ENCODE measurements at places on chromosomes 1 and 21.

GRCh38 chr1:208449951-208450350, 205.8 kb upstream of the PLXNA2 start:
- DNase-seq = no peak

- no peak for DNase-seq
Observed at GRCh38 chr21:32515874-32516273, 69.4 kb downstream of the TCP10L start.

- no peak for DNase-seq
Observed at GRCh38 chr1:5238351-5239130, 584.1 kb downstream of the AJAP1 start.

- DNase-seq = no peak
Observed at GRCh38 chr1:64527165-64527564, 57.2 kb downstream of the CACHD1 start.

DNA sequence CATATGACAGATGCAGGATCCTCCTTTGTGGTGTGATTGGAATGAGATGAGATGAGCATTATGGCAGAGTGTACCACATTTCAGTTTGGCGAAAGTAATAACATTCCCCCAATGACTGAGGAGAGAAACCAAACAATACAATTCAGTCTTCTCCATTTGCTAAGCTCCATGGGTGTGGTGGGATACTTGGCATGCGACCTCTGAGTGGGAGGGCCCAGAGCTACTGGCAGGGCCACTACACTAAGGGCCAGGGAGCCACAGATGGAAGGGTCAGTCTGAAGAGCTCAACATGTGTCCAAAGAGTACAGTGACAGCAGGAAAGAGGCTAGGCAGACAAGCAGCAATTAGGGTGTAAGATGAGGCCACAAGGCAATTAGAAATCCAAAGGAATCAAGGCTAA, 23.8 kb upstream of the PAXBP1 start:
- no peak for DNase-seq

GRCh38 chr21:42159560-42160110, 59.3 kb upstream of the ABCG1 start:
- no peak for DNase-seq

- DNase-seq = no peak
Observed at GRCh38 chr1:20486457-20487235, 636 bp upstream of the CAMK2N1 start.

DNA sequence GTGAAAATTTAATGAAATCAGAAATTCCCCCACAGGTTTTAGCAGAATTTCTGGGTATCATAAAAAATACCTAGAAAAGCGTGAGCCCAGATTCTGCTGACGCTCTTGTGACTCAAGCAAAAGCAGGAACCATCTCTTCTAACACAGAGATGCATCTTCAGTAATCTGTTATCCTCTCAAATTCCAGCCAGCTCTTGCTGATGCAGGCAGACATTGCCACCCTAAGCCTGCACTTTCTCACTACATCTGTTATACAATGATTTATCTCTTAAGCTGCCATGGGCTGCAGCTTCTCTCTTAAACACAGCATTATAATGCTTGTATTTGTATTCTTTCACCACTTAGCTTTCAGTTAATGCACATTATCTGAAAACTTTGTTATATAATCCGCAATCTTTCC, 113.0 kb upstream of the RGS1 start:
- no peak for DNase-seq

DNA sequence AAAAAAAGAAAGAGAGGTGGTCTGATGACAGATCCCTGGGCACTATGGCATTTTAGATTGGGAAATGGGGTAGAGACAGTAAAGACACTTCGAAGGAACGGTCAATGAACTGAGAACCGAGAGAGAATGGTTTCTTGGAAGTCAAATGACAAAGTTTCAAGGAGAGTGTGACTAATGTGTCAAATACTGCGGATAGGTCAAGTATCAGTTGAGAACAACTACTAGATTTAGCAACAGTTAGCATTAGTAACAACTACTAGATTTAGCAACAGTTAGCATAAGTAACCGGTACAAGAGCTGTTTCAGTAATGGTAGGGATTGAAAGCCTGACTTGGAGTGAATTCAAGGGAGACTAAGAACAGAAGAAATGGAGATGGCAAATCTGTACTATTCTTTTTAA, 35.0 kb downstream of the UROD start:
- DNase-seq = no peak

DNA sequence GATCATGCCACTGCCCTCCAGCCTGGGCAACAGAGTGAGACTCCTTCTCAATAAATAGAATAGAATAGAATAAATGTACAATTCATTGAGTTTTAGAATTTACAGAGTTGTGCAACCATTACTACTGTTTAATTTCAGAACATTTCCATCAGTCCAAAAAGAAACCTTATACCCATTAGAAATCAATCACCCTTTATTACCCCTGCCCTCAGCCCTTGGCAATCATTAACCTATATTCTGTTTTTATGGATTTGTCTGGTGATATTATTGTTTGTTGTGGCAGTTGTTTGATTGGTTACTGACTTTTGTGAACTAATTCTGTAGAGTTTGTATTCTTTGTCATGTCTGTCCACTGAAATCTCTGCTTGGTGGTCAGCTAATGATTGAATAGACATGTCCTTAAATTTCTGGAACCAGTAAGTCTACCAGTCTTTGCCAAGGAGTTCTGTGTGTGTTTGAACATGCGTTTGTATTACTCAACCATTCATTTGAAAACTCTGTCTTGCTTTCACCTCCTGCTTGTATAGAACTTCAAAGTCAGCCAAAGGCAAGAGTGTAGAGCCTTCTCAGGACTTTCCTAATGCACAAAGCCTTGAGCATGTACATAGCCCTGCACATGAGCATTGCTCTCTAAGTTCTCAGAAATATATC, 208.8 kb downstream of the GPR52 start:
- DNase-seq = no peak

GRCh38 chr1:231028682-231029081, 11.4 kb downstream of the FAM89A start:
- no peak for DNase-seq

- no peak for DNase-seq
Observed at GRCh38 chr1:241423541-241424479, 66.8 kb upstream of the RGS7 start.

- no peak for DNase-seq
Observed at GRCh38 chr1:110850627-110851026, 22.3 kb upstream of the CD53 start.

GRCh38 chr1:211017075-211017718, 116.8 kb downstream of the KCNH1 start:
- DNase-seq = no peak

- DNase-seq = no peak
Observed at GRCh38 chr1:156705321-156705917, at the start of gene CRABP2. Gene CRABP2 (minus strand): TSS chr1:156705583. CDS start chr1:156705446, 137 bp downstream.

DNA sequence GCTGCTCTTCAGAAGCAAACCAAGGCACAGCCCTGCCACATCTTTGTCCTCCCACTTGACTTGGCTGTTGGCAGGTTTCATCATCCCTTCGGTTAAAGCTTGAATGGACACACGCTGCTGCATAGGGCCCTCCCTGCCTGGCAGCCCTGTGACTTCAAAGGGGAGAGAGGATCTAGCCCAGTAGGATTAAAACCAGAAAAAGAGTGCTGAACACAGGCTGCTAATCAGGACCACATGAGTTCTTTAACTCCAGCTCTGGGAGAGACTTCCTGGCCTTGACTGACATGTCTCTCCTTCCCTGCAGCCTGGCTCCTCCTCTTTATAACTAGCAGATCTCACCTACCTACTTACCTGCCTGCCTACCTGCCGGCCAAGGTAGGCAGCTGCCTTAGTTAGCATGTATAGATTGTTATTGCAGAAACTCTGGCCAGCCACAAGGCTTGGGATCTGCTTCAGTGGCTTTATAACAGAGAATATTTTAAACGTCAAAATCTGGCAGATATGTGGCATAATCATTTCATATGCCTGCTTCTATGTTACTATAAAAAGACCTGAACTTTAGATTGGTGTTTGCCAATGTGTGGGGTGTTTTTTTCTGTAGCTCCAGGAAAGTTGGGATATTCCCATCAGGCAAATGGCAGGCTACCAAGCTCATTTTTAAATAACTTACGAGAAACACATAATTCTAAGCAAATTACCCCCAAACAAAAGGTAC, 49.4 kb downstream of the ERG start:
- DNase-seq = no peak

- no peak for DNase-seq
Observed at GRCh38 chr1:211487672-211488208, 4.2 kb downstream of the RD3 start.

- DNase-seq = no peak
Observed at GRCh38 chr21:45177039-45177438, 102.7 kb downstream of the ADARB1 start.

- DNase-seq = no peak
Observed at GRCh38 chr1:37471345-37472231, 2.8 kb upstream of the ZC3H12A start.

GRCh38 chr1:155703216-155703615, 14.3 kb downstream of the DAP3 start:
- no peak for DNase-seq

DNA sequence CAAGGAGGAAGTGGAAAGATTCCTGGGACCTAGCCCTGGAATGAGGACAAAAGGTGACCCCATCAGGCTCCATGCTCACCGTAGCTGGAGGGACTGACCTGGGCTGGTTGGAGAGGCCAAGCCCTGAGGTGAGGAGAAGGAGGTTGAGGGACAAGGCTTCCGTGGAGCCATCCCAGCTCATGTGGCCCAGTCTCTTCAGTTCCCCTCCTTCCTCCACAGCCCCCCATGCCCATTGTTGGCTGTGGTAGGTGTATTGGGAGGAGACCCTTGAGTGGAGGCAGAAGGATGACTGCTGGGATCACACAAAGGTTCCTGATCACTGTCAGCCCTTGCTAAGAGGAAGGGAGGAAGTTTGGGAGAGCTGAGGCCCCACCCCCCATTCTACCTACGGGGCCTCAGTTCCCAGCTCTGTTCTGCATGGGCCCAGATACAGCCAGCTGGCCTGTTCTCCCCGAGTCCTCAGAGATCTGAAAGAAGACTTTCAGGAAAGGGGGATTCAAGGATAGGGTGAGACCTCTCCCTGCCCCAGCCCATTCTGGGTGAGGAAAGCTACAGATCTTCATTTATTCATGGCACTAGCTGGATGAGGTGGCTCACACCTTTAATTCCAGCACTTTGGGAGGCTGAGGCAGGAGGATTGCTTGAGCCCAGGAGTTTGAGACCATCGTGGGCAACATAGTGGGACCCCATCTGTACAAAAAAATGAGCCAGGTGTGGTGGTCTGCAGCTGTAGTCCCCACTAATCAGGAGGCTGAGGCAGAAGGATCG, 17.3 kb downstream of the RHBG start:
- no peak for DNase-seq

- DNase-seq = no peak
Observed at GRCh38 chr1:229871078-229871676, 195.9 kb upstream of the GALNT2 start.

DNA sequence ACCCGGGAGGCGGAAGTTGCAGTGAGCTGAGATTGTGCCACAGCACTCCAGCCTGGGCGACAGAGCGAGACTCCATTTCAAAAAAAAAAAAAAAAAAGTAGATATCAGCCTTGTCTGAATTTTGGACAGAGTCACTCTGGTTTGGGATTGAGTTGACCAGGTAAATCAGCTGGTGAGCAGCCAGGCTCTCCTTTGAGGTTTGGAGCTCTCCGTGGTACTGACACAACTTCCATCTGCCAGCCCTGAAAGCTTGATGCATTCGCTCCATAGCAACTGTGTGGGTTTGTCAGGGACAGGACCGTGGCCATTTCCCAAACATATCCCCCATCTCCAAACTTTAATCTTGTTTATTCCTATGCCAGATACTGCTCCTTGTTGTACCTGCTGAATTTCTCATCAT, 155.2 kb downstream of the DMRTA2 start:
- DNase-seq = no peak

DNA sequence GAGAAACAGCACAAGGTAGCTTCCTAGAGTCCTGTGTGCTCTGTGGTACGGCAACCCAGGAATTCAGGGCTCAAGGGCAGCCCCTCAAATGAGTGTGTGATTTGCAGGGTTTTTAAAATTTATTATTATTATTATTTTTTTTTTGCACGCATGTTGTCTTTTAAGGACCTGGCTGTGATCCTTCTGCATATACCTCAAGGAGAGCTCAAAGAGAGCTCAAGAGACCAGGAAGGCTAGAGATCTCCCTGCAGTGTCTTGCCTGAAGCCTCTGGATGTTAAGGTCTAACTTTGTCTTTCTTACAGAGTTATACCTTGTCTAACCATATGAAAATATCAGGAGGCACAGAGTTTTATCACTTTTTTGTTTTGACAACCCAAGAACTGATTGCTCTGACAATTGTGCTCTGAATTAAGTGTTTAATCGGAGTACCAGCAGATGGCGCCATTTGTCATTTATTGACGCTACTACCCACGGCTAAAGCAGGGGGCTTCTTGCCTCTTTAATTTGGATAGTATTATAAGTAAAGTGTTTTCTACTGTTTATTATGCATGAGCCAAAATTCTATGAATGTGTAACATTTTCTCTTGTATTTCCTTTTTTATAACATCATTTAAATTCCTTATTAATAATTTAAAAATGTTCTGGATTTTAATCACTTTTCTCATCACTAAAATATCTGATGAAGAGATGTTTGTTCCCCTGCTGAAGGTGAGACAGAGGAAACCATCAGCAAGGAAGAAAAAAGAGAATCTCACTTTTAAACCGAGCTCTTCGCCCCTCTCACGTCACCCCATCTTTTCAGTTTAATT, 35.8 kb upstream of the LMO4 start:
- no peak for DNase-seq

GRCh38 chr21:33113131-33113530, 43.2 kb downstream of the OLIG1 start:
- no peak for DNase-seq

GRCh38 chr1:84773195-84773594, 82.9 kb upstream of the SSX2IP start:
- DNase-seq = no peak
